ENCODE measurements at places on chromosomes 11 and 22. TPM values are rescaled to one million over a fixed set of nuclear protein-coding genes. Genes with fewer than 3 reads are reported as not detected.
A peak's percentile ranks its signal among the peaks of the same experiment; 100 is the strongest.

Gene CHRDL2
- total RNA-seq, result not detected

Gene SMTNL1
- not detected for total RNA-seq

Gene FADS2
- 694 TPM for total RNA-seq

Gene RPLP2
- 1,739 TPM for total RNA-seq

Gene HEPN1
- total RNA-seq, result not detected

Gene UBQLN3
- not detected for total RNA-seq

Gene SCT
- not detected for total RNA-seq

Gene APOL1
- total RNA-seq, result 14.1 TPM

Gene ALKBH8
- total RNA-seq, result 9.8 TPM

Gene ESAM
- 303 TPM for total RNA-seq

DNA sequence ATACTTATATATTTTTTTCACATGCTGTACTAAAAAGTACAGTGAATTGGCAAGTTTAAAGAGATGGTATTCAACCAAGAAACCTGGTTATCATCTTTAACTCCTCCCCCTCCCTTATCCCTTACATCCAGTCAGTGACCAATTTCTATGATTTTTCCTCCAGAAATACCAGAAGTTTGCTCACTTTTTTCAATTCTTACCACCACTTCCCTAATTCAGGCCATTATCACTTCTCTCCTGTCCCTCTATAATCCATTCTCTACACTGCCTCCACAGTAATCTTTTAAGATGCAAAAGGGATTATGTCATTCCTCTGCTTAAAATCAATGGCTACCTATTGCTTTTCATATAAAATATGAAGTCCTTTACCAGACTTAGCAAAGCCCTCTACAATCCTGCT lies 62.8 kb downstream of the CEP57 start:
- DNase-seq, result no peak

- peak; percentile 64 for DNase-seq
These were observed 47.0 kb upstream of the ALKBH3 start for GRCh38 chr11:43833657-43834073.

GRCh38 chr11:68413591-68413999 lies 47.0 kb upstream of the PPP6R3 start:
- DNase-seq, result no peak

DNA sequence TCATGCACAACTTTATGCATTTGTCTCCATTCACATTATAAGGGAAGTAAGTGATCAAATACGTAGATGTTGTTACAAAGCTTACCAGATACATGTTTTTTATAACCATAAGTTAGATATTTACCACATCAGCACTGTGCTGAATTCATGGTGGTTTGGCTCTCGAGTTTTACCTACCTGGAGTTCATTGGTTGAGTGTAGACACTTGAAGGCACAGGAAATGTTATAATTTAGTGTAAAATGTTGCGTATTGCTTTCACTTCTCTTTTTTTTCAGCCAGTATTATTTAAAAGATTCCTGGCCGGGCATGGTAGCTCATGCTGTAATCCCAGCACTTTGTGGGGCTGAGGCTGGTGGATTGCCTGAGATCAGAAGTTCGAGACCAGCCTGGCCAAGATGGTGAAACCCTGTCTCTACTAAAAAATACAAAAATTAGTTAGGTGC lies 53.1 kb upstream of the GRK2 start:
- no peak for DNase-seq

- DNase-seq, result no peak
These were observed 181.4 kb downstream of the ETS1 start for GRCh38 chr11:128405714-128406662.

DNA sequence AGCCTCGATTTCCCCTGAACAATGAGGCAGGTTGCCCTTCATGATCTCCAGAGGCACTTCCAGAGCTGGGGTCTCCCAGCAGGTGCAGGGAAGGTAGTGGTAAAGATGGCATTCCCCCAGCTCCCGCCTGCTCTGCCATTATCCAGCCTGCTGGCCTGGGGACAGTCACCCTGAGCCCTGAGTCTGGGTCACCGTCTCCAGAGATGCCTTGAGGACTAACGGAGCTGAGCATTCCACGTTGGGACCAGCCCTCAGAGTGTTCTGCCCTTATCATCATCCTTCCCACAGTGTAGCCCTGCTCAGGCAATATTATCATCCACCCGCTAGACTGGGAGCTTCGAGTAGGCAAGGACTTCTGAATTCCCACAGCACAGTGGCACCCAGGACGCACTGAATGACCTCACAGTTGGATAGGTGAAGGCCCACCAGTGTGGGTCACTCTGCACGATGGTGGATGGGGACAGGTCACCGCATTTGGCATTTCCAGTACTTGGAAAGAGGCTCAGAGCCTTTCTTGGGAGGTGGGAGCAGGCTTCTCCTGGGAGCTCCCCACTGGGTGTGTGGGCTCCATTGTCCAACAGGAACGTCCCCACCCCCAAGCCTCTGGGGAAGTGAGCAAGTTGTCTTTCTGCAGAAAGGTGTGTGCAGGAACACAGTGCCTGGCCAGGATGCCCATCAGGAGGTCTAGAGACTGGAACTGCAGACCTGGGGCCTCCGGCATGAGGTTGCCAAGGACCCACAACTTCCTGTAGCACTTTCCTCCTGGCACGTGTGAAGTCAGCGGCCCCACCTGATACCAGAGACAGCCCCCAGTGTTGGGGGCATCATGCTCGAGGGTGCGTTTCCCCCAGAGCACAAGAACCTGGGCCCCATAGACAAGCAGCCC lies 51.4 kb upstream of the WNT7B start:
- no peak for DNase-seq

DNA sequence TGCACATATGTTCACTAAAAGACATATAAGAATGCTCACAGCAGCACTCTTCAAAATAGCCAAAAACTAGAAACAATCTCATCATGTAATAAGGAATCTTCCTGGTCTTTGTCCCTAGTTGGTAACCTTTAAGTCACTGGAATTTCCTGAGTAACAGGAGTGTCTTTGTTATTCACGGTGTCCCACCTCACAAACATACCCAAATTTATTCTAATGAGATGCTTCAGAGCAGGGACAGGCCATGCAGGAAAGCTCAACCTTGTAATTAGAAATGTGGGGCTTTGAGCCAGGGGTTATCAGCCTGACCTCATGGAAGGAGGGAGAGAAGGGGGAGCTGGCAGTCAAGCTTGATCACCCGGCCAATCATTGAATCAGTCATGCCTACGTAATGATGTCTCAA lies 40.3 kb upstream of the NFRKB start:
- no peak for DNase-seq

DNA sequence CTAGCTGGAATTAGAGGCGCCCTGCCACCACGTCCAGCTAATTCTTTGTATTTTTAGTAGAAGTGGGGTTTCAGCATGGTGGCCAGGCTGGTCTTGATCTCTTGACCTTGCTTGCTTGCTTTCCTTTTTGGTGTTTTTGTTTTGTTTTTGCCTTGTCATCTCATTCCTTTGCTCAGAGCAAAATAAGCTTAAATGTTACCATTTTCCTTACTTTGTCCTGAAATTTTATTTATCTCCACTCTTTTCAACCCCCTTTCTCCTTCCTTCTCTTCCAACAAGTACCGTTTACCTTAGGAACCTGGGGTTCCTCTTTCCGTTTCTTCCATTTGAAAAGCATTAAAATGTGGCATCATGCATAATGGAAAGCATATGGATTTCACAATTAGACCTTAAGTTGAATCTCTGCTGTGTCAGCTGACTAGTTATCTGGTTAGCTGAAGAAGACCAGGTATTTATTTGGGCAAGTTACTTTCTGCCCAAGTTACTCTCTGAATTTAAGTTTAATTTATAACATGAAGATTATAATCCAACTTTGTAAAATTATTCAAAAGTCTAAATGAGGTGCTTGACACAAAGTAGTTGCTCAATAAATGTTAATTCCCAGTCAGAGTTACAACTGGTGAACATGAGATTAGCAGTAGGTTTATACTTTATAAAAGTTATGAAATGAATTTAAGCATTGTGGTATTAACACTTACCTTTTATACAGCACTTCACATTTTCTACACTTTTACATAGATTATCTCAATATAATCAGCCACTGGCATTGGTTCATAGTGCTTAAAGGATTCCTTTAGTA lies 69.7 kb downstream of the PRMT3 start:
- DNase-seq, result no peak

DNA sequence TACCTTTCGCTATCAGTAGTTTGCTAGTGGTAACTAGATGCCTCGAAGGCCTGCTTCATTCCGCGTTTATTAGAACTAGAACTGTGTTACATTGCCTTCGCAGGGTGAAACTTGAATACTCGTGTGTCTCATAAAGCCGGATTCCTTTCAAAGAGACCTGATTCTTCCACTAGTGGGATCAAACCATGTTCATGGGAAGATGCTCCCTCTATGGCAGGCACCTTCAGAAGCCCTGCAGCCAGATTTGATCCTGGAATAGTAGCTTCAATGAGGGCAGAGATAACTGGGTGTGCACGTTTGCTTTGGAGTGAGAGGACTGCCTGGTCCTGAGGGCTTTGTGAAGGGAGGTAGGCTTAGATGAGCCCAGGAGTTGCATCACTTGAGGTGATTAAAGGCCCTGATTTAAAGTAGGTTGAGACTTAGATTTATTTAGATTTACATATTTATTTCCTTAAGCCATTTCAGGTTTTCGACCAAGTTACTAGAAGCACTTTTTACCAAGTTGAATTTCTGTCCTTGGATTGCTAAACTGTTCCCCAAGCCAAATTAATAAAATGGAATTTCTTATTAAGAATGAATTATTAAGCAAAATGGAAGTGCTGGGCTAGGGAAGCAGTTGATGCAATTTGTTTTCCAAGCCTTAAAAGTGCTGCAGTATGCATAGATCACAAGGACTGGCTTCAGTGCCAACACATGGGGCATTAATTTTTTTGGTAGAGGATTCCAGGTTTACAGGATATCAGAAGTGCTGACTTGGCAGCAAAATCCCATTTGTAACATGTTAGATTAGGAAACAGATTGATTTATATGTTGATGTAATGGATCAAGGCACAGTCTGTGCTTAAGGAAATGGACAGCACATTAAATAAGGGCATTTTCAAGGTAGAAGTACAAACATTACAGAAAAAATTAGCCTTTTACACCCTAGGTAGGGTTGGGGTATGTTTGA lies 32.9 kb downstream of the APLP2 start:
- DNase-seq, result no peak

DNA sequence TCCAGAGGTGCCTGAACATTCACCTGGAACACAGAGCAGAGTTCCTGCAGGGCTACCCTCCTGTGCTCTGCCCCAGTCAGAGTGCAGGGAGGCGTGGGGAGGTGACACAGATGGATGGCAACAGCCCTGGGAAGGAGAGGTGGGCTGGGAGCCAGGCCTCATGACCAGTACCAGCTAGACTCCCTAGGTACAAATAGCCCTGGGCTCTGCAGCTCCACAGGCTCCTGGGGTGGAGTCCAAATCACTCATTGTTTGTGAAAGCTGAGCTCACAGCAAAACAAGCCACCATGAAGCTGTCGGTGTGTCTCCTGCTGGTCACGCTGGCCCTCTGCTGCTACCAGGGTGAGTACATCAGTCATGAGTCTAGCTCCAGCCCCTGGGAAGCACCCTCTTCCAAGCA lies at the start of gene SCGB1D2:
Gene SCGB1D2, plus strand, starts transcription at position 219 of the 400 bp plus-strand sequence. Its CDS starts 69 bp downstream, at position 288.
- DNase-seq, result no peak

DNA sequence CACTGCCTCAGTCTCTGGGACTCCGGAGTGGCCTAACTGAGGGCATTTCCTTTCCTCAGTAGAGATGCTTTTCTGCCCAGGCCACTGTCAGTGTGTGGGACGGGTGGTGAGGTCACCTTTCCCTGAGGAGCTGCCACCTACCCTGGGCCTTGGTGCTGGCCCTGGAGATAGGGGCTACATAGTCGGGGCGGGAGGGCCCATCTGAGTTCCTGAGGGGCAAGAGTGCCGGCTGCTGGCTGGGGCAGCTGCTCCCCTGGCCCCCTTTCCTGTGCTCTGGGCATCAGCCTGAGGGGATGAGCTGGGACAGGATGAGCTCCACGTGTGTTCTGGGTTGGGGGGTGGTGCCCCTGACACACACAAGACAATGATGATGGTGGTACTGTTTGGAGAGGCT lies 5.4 kb downstream of the KCNC1 start:
- DNase-seq, result no peak

DNA sequence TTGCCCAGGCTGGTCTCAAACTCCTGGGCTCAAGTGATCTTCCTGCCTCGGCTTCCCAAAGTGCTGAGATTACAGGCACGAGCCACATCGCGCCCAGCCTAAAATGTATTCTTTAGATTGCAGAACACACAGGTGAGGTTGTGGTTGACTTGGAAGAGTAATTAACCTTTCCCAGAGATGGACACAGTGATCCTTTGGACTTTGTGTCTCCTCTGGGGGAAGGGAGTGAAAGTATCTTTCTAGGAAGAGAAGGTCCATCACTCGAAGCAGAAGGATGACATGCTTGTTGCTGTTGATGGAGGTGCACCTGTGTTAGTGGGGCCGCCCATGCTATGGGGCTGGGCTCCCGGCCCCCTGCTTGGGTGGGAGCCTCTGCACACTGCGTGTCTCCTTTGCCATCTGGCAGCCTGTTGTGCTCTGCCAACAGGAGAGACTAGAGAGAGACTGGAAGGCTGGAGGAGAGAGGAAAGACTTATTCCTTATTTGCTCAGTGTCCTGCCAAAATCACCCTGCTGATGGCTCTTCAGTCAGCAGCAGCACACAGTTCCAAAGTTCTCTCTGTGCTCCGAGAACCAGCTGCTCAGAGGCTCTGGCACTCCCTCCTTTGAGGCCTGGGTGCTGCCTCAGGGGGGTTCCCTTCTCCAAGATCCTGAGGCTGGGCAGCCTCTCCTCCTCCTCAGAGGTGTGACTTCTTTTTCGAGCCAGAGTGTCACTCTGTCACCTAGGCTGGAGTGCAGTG lies 33.1 kb upstream of the CYB5R3 start:
- no peak for DNase-seq

DNA sequence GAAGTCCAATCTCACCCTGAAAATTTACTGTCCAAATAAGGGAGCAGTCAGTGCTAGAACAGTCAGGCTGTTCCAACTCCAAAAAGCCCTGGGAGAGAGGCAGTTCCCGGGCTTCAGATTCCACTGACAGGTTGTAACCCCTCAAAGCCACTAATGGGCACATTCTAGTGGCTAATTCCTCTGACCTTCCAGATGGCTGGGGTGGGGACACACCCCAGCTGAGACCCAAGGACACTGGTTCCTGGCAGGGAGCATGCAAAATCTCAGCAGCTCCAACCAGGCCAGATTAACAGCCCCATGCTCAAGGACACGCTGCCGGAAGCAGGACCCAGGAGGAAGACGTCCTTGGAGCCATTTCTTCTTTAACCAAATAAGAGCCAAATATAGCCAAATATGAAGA lies 92.7 kb downstream of the RPL27A start:
- DNase-seq, result no peak

DNA sequence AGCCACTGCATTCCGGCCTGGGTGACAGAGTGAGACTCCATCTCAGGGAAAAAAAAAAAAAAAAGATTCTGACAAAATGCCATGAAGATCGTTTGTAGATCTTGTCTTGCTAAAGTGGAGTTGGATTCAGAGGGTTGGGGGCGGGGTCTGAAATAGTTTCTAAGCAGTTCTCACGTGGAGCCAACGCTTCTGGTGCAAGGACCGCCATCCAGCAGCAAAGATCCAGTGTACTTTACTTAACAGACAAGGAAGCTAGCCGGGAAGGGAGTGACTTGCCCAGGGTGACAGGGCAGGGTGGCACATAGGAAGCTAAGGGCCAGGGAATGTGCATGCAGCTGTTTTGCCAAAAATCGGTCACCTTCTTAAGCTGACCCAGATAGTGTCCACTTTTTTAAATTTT lies 27.4 kb downstream of the APOL1 start:
- DNase-seq, result no peak
